ENCODE measurements at places on chromosomes 5 and 9.
A peak's percentile ranks its signal among the peaks of the same experiment; 100 is the strongest.

DNA sequence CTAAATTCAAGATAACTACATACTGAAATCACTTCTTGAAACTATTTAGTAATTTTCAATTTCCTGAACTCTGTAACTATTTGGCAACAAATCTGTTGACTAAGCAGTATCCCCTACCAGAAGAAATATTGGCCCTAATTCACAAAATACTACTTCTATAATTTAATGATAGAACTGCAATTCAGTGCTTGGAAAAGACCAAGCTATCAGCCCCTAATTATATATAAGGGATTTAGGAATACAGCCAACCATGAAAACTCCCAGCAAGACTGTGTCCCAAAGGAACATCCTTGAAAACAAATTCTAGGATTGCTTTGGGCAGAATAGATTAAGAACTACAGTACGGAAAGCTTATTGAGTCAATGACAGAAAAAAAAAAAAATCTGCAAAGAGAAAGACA is 169.2 kb downstream of the RAB3C start:
- DNase-seq: no peak

- DNase-seq: no peak
These were observed 165.5 kb downstream of the TLR4 start for GRCh38 chr9:117869712-117870111.

DNA sequence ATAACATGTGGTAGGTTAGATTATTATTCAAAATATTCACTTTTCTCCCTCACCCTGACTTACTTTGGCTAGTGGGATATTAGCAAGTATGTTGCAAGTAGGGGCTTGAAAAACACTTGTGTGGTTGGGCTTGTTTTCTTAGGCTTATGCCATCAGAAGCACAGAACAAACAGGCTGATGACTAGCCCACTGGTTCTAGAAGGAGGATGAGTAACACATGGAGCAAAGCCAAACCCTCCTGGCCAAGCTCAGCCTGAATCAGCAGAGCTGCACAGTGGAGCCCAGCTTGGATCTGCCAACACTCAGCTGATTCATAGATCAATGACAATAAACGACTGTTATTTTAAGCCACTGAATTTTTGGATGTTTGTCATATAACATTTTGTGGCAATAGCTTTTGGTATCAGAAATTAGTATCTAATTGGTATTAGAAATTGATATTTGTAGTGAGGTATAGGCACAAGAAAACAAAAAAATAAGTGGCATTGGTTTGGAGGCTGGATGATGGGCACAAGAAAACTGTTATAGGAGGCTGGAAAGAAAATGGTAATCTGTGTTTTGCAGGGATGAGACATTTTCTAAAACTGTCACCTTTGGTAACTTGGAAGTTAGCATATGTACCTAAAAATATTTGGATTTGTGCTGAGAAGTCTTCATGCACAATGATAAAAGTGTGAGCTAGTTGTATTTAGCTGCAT is 46.1 kb upstream of the ZBED3 start:
- peak; percentile 72 for DNase-seq

- DNase-seq: no peak
These were observed 13.5 kb upstream of the DHFR start for GRCh38 chr5:80668016-80668969.

- no peak for DNase-seq
These were observed 437.9 kb upstream of the PAPPA start for GRCh38 chr9:115715666-115716065.

- DNase-seq: no peak
These were observed 13.6 kb downstream of the LCN10 start for GRCh38 chr9:136729144-136729543.

GRCh38 chr9:89548071-89548638 is 50.2 kb upstream of the SEMA4D start:
- no peak for DNase-seq

GRCh38 chr5:79416499-79416898 is 97.4 kb downstream of the HOMER1 start:
- DNase-seq: no peak

DNA sequence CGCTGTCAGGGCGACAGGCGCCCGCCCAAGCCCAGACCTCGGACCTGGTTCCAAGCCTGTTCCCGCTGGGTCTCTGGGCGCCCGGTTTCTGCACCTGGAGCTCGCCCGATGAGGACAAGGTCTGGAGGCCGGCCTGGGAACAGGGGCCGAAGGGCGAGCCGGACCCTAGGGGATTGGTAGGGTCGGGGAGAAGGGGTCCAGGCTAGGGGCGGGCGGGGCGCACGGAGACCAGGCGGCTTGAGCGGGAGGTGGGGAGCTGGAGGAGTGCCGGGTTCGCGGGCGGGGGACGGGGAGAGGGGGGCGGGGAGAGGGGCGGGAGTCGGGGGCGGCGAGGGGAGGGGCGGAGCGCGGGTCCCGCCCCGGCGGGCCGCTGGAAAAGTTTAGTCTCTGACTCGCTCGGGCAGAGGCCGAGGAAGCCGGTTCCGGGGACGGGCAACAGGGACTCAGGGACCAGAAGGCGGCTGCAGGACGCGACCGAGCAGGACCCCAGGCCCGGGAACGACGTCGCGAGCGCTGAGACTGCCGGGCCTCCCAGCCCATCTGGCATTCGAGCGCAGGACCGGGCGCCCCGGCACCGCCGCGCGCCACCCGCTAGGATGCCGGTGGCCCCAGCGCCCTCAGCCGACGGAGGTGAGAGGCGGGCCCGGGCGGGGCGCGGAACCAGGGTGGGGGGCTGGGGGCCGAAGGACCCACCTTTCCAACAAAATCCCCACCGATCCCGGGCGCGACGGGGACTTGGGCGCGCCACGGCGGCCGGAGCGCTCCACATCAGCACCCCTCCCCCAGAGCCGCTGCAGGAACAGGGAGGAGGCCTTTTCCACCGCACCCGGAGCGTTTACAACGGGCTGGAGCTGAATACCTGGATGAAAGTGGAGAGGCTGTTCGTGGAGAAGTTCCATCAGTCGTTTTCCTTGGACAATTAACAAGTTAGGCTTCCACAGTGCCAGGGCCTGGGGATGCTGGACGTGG is at the start of gene S1PR3:
S1PR3 (plus strand) TSS at position 403 of the 969 bp plus-strand sequence. CDS start 9,733 bp downstream, outside the sequence.
- peak; percentile 79 for DNase-seq

DNA sequence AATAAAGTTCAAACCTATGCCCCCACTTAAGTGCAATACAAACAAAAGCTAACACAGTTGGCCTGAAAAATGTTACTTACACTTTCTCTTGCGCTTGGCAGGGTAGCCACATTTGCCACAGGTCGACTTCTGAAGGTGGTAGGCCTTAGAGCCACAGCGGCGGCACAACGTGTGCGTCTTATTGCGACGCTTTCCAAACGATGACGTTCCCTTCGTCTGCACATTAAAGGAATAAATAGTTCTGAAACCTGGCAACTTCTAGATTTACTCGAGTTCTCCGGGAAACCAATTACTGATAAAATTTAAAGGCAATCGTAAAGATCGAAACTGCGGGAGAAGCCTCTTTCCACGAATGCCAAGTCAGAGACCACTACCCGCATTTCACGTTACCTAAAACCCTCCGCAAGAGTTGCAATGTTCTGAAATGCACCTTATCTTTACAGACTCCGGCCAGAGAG is 602 bp downstream of the RPL37 start:
- no peak for DNase-seq

- no peak for DNase-seq
These were observed 33.8 kb downstream of the CHSY3 start for GRCh38 chr5:129938077-129938476.

GRCh38 chr5:176438959-176439757 is 9.0 kb upstream of the FAF2 start:
- no peak for DNase-seq

DNA sequence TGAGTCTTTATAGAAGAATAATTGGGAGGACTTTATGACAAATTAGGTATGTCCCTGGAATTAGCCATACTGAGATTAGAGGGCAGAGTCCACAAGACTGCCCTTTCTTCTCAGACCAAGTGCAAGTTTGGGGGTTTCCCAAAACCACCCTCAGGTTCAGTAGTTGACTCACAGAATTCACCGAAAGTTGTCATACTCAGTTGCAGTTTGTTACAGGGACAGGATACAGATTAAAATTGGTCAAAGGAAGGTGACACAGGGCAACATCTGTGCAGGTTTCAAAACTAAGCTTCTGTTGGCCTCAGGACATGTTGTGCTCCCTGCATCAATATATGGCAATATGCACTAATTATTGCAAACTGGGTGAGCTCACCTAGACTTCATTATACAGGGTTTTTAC is 3.8 kb downstream of the RANBP17 start:
- no peak for DNase-seq

GRCh38 chr9:99451112-99451606 is 229.1 kb downstream of the SEC61B start:
- no peak for DNase-seq

Data from uterus (tissue), 4 donors.